ENCODE measurements at places on chromosomes 11 and 22.
A peak's percentile ranks its signal among the peaks of the same experiment; 100 is the strongest.

GRCh38 chr22:25364281-25364680 is 144.8 kb downstream of the CRYBB2 start:
- no peak for DNase-seq

- DNase-seq = no peak
Measured at GRCh38 chr22:49240472-49240871, 587.2 kb downstream of the BRD1 start.

DNA sequence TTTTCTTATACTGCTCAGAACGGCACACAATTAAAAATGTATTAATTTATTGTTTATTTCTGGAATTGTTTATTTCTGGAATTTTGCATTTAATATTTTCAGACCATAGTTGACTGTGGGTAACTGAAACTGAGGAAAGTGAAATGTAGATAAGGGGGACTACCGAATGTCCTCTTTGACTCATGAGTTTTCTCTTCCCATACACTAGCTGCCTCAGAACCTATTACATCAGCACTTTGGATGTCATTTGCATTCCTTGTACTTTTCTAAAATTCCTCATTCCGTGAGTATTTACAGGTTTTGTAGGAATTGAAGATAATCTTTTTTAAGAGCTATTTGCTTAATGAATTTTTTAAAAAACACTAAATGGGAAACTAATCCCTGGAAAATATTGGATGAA is 29.8 kb downstream of the ZC3H12C start:
- DNase-seq = no peak

DNA sequence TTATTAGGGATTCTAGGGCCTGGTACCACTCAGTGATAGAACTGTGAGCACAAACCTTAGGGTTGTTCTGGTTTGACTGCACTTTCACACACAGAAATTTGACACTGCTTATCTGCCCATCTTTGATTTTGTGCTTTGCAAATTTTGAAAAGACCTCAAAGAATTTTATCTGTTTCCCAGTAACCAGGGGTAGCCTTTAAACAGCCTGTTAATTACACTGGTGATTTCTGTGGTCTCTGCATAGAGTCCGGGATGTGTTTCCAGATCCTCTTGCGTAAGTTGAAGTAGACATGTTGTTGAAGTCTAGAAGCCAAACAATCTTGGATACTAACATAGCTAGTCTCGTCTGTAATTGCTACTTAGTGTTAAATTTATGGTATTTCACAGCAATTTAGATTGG is 75.3 kb downstream of the C22orf31 start:
- DNase-seq = no peak

DNA sequence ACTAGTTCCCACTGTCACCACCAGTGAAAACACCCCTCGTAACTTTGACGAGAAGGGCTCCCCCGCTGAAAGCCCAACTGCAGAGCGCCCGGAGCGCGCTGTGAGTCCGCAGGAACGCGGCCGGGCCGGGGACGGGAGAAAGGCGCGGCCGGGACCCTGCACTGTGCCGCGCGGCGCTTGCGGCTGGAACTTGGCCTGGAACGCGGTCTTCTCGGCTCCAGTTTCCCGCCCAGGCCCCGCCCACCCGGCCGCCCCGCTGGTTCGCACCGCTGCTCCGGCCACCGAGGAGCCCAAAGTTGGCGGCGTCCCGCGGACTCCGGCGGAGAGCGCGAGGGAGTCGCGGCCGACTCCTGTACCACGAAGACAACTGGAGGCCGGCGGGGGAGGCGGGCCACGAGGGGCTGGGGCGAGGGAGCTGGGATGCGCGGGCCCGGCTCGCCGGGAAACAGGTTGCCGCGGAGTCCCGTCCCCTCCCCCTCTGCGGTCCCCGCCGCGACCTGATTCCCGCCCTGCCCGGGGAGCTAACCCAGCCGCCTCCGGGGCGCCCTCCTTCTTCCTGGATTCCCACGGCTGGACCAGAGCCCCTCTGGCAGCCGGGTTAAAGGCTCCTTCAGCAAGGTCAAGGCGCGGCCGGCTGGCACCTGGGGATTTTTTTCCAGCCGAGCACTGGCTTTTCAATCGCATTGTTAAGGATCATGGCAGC is 3.4 kb downstream of the TENM4 start:
- peak; percentile 91 for DNase-seq

DNA sequence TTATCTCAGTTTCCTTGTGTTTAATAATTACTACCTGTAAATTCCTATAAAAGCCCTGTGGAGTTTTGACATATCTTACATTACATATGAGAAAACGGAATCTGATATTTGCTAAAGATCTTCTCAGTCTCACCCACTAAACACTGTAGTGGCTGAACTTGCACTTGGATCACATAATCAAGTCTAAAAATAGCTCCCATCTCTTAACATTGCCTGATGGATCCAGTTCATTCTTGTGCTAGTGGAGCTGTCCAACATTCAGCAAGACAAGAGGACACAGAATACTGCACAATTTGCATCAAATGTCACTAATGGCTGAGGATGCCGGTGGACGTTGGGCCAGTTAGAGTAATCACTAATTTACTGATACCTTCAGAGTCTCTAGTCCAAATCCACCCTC is 569.9 kb upstream of the ANO5 start:
- no peak for DNase-seq

- DNase-seq = peak; percentile 90
Measured at GRCh38 chr11:67265633-67266448, 432 bp upstream of the GRK2 start.

- DNase-seq = no peak
Measured at GRCh38 chr11:59263225-59263894, 50.6 kb upstream of the MPEG1 start.

DNA sequence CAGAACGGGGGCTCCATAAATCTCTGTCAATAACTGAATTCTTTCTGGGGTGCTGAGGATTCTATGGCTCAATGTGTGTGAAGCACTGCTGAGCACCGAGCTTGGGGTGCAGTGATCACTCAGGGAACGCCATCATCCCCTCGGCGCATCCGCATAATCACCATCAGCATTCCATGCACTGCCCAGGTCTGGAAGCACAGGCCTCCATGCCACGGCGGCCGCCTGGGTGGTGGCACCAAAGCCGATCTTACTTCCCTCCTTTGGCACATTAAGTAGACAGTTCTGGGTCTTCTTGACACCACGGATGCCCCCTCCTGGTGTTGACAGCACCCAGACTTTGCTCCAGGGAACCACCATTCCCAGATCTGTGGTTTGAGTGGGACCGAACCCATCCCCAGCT is 15.6 kb downstream of the LTO1 start:
- DNase-seq = no peak

GRCh38 chr22:39825661-39826102 is 67.9 kb downstream of the ENTHD1 start:
- DNase-seq = no peak

DNA sequence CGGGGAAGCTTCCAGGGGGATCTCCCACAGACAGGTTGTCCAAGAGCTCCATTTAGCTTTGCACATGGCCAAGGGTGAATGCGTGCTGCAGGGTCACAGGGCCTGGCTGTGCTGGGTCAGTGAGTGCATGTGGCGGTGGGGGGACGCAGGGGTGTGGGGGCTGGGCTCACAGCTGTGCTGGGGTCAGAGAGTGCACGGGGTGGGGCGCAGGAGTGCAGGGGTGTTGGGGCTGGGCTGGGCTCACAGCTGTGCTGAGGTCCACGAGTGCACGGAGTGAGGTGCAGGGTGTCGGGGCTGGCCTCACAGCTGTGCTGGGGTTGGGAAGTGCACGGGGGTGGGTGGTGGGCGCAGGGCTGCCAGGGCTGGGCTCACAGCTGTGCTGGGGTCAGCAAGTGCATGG is 557.7 kb downstream of the BRD1 start:
- DNase-seq = no peak

DNA sequence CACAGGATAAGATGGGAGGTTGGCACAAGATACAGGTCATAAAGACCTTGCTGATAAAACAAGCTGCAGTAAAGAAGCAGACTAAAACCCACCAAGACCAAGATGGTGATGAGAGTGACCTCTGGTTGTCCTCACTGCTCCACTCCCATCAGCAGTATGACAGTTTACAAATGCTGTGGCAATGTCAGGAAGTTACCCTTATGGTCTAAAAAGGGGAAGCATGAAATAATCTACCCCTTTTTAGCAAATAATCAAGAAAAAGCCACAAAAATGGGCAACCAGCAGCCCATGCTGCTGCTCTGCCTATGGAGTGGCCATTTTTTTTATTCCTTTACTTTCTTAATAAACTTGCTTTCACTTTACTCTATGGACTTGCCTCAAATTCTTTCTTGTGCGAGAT is 8.7 kb upstream of the PIWIL4 start:
- no peak for DNase-seq

GRCh38 chr11:81033779-81034540 is 1593.1 kb upstream of the TENM4 start:
- DNase-seq = no peak

DNA sequence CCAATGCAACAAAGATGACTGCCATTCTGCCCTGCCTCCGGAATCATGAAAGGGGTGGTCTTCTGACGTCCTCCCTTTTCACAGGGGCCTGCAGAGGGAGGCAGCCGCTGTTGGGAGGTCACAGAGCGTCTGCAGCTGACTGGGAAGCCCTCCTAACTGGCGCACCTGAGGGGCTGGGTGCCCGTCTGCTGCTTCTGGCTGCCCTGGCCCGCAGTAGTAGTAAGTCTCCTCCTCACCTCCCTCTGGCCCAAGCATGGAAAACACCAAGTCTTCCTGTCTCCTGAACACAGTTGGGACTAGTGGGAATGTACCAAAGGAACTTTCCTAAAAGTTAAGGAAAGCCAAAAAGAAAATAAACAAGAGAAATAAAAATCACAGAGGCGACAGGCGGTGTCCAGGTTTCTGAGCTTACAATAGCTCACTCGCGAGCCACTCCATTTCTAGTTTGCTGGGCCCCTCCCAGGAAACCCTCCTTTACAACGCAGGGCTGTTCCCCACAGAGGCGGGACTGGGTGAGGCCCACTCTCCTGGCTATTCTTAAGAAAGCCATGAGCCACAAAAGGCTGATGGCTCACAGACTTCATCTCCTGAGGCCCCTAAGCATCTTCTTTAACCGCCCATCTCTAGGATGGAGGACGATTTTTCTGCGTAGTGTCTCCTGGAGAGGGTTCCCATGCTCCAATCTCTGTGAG is 37.0 kb upstream of the CECR2 start:
- no peak for DNase-seq

GRCh38 chr11:118245936-118246562 is 6.1 kb downstream of the MPZL3 start:
- no peak for DNase-seq

- no peak for DNase-seq
Measured at GRCh38 chr11:92861634-92862033, 107.8 kb upstream of the MTNR1B start.

DNA sequence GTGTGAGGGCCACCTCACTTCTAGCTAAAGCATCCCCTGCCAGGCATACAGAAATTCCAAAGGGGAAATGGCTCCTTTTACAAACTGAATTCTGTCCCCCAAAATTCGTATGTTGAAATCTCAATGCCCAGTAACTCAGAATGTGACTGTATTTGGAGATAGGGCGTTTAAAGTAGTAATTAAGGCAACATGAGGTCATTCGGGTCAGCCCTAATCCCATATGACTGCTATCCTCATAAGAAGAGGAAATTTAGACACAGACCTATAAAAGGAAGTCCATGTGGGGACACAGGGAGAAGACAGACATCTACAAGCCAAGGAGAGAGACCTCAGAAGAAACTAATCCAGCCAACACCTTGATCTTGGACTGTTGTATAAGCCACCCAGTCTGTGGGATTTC is 119.1 kb downstream of the CHST1 start:
- no peak for DNase-seq

DNA sequence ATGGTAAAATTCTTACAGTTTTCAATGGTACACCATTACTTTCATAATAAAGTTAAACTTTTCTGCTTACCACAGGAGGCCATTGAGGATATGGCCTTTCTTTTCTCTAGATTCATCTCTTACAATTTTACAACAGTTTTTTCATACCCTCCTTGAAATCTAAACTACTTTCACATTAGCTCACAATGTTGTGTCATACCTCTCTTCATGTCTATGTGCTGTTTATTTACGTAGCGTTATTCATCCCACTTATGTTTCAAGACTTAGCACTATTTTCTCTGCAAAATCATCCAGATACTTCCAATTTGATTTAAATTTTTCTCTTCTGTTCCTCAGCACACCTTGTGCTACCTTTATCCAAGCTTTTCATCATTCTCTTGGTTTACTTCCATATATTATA is 123.3 kb downstream of the METTL15 start:
- no peak for DNase-seq

- no peak for DNase-seq
Measured at GRCh38 chr11:1747753-1748635, 2.4 kb downstream of the IFITM10 start.

DNA sequence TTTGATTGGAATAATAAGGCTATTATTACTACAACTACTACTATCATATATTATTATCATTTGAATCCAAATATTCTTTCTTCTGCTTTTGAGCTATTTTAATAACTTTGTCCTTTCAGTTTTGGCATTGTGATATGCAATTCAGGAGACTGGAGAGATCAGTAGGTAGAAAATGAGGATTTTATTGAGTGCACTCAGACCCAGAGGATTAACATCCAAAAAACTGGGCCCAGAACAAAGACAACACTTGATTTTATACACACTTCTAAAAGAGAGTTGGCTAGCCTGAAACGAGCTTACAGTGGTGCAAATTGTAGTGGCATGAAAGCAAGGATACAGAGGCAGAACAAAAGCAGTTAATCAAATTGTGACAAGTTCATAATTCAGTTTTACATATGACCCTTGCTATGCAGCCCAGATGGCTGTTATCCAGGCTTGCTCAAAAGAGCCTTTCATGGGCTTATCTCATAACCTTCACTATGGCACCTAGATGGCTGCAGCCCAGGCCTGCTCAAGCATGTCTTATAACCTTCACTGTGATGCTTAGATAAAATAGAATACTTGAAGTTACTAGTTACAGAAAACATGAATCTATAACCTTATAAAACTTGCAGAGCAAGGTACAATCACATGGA is 796.3 kb upstream of the RAG2 start:
- DNase-seq = no peak

GRCh38 chr11:94746721-94747120 is 21.4 kb upstream of the AMOTL1 start:
- no peak for DNase-seq

DNA sequence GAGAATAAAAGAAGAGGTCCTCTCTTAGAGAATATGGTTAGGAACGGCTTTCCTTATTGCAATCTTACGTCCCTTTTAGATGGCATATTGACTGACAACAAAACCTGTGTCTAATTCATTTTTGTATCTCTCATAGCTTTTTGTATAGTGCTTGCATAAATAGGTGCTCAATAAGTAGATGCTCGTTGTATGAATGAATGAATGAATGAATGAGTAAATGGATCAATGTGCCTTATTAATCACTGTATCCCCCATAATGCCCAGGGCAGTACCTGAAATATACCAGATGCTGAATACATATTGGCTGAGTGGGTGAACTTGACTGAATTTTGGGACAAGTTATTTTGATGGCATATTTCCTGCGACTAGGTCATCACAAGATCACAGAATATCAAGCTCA is 97.9 kb downstream of the SERGEF start:
- no peak for DNase-seq

- no peak for DNase-seq
Measured at GRCh38 chr11:109853156-109853776, 239.9 kb upstream of the ZC3H12C start.

GRCh38 chr11:106087815-106088435 is 10.5 kb downstream of the AASDHPPT start:
- DNase-seq = peak; percentile 28
